ENCODE measurements at places on chromosomes 4 and X.

DNA sequence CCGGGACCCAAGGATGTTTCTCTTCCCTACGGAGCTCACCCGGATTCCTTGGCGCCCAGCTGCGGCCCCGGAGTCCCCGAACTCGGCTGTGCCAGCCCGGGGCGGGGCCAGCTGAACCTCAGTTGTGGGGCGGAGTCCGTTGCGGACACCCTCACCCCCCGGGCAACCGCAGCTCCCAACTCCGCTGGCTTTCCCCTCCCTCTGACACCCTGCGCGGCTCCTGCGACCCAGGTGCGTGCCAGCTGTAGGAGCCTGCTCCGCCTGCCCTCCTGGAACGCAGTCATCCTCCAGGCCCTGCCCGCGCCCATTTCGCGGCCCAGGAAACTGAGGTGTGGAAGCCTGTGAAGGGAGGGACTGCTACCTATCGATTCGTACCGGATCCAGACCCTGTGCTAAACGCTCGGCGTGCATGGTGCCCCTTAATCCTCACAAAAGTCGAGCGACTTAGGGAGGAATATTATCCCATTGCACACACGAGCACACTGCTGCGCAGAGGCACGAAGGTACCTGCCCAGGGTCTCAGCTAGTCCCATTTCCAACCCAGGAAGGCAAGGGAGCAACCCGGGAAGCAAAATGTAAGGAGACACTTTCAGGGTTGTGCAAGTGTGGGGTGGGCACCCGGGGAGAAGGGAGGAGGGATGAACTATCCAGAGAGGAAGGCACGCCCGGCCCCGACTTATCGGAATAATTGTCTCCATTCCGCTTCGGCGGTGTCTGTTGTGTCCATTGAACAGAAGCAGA lies 12.3 kb downstream of the MSX1 start:
- DNase-seq = no peak

- DNase-seq = no peak
Observed at GRCh38 chr4:143771269-143771668, 70.8 kb upstream of the FREM3 start.

DNA sequence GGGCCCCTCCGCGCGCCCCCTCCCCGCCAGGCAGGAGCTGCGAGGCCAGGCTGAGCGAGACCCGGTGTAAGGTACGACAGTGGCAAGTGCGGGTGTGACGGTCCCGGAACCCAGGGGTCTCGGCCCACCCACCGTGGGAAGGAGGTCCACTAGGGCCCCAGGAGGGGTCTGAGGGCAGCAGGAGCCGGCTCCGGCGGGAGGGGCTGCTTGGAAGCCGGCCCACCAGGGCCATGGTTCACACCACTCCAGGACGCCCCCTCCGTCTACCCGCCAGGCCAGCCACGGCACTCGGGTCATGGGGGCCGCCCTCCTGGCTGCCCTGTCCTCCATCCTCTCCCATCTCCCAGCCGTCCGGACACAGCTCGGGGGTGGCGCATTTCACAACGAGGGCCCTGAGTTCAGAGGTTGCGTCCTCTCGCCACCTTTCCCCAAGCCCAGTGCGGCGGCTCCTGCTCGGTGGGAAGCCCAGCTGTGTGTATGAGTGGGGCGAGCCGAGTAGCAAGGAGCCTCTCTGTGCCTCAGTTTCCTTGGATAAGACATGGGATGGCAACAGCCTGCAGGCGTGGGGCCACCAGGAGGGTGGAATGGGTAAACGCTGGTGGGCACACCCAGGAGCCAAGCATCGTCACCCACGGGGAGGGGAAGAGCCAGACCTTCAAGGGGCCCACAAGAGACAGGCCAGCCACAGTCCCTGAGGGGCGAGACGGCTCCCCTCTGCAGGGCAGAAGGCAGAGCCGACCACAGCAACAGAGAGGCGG lies 81.3 kb downstream of the FAM53A start:
- no peak for DNase-seq

DNA sequence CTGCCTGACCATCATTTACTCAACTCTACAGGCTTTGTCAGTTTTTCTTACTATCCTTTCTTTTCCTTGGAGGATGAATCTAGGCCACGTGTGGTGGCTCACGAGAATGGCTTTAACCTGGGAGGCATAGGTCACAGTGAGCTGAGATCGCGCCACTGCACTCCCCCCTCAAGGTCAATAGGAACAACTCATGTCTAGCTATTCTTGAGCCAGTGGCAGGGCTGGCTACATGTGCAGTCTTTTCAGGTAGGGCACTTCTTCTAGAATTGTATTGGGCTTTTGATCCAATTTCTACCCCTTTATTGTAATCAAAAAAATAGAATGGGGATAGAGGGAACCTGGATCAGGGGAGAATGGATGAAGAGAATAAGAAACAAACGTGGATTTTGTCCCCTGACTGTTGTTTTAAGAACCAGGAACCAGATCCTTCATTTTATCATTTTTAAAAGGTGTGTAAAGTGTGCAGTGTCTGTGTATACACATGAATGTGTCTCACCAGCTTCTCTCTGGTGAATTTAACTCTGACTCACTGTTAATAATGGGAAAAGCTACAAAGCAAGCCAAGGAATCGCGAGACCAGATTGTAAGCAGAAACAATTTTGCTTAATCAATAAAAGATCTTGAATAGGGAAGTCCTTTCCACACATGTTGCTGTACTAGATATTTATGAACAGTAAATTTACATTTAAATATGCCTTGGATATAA lies 283.9 kb upstream of the GPC4 start:
- DNase-seq = no peak

DNA sequence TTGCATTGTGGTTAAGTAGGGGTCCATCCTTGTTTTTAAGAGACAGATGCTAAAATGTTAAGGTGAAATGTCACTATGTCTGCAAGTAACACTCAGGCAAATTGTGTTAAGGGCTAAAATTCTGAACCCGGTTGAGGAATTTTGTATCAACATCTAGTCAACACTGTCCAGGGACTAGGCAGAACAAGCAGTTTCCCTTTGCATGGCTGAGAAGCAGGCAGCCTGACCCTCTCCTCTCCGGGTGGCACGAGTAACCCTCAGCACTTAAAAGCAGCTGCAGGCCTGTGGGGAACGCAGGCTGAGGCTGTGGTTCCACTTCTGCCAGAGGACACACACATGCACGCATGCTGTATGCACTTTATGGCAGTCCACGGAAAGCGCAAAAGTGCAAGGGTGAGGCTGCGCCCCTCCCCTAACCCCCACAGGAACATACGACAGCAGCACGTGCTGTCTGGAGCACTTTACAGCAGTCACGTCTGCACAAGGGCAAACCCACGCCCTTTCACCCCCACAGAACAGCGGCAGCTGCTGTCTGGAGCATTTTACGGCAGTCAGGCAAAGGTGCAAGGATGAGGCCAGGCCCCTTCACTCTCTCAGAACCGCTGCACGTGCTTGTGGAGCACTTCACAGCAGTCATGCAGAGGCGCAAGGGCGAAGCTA lies 619 bp upstream of the MPC1L start:
- no peak for DNase-seq

- DNase-seq = no peak
Observed at GRCh38 chr4:154714339-154715040, 29.3 kb upstream of the LRAT start.

DNA sequence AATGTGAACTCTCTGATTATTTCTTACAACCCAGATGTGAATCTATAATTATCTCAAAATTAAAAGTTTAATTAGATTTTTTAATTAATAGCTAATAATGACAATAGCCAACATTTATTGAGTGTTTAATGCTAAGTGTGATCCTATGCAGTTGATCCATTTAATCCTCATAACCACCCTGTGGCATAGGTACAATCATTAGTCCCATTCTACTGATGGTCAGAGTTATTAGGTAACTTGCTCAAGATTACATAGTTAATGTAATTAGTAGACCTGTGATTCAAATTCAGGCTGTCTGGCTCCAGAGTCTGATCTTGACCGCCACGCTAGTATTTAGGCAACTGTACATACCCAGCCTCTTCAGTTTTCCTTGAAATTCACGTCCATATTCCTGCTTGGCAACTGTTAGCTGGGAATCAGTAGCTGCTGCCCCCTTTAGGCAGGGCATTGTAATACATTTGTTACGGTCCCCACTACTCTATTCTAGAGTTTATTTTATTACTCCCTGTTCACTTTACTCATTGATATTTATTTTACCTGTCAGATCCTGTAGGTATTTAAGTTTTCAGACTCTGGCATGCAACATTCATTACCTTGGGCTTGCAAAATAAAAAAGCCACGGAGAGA lies 20.6 kb upstream of the TEC start:
- DNase-seq = no peak

GRCh38 chr4:41405464-41406112 lies 132.4 kb upstream of the LIMCH1 start:
- DNase-seq = no peak

DNA sequence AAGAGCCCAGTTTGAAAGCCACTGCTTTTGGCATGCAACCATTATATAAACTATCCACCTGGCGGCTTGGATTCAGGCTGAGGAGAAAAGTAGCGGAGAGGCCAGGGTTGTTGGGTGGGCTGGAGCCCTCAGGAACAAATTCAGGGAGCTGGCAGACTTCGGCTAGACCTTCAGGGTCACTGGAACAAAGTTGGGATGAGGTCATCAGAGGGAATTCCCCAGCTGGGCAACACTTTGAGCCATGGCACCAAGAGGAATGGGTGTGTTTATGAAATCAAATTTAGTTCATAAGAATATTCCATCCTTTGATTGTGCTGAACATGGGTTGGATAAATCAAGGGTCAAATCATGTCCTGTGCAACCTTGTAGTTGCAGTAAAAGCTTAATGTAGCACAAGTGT lies 22.0 kb downstream of the MTMR1 start:
- DNase-seq = no peak

DNA sequence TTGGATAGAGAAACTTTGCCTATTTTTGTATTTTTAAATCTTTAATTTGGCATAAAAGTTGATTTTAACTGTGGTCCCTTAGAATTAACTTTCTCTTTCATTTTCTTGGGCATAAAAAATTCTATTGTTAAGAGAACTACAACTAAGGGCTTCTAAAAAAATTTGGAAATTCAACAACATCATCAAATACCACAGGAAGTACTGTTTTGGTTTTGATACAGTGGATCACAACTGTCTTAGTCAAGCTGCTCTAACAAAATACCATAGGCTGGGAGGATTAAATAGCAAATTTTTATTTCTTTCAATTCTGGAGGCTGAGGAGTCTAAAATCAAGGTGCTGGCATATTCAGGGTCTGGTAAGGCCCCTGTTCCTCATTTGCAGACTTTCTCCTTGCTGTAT lies 19.9 kb upstream of the NPFFR2 start:
- DNase-seq = no peak

DNA sequence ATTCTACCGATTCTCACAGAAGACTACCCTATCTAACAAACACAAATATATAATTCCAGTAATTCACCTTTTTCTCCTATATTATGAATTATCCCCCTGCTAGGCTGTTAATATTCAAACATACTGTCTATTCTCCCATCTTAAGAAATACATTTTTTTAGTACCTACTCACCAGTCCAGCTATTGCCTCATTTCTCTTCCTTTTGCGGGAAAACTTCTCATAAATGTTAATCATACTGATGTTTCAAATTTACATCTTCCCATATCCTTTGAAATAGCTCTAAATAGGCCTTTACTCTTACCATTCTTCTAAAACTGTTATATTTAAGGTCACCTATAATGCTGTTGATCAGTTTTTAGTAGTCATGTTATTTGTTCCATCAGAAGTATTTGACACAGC lies 759.1 kb upstream of the SLIT2 start:
- no peak for DNase-seq

- DNase-seq = no peak
Observed at GRCh38 chrX:13226214-13226613, 93.6 kb downstream of the ATXN3L start.

- DNase-seq = no peak
Observed at GRCh38 chr4:152039023-152039481, 278.2 kb upstream of the GATB start.

DNA sequence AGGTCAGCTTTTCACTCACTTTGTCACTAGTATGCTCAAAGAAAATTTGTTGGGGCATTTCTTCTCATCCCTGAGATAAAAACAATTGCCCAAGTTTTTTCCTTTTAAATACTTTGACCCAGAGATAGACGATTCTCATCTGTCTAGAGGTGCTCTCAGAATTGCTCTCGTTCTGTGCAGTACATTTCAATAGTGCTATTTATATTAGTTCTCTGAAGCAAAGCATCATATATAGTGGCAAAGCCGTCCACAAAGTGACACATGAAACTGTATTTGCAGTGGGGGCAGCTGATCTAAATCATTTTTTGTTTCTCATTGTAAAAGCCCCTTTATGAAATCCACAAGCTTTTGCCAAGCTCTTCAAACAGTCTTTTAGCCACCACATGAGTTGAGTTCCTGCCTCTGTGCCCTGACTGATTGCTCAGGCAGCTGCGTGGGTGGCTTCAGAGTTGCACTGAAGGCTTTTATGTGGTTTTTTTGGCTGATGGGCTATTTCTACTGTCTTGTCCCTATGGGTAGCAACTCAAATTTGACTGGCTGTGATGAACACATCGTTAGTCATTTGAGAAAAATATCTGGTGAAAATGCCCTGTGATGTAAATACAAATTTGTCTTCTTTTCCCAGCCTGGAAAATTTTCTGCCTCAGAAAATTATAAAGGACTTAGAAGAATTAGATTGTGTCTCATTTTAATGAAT lies 119.1 kb upstream of the OTUD4 start:
- no peak for DNase-seq

DNA sequence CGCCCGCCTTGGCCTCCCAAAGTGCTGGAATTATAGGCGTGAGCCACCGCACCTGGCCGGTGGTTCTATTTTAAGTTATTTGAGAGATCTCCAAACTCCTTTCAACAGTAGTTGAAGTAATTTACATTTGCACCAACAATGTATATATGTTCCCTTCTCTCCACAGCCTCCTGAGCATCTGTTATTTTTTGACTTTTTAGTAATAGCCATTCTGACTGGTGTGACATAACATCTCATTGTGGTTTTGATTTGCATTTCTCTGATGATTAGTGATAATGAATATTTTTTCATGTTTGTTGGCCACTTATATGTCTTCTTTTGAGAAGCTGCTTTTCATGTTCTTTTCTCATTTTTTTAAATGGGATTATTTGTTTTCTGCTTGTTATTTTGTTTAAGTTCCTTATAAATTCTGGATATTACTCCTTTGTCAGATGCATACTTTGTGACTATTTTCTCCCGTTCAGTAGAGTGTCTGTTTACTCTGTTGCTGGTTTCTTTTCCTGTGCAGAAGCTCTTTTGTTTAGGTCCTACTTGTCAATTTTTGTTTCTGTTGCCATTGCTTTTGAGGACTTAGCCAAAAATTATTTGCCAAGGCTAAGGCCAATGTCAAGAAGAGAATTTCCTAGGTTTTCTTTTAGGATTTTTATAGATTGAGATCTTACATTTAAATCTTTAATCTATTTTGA lies 213.2 kb downstream of the ARHGAP24 start:
- DNase-seq = no peak

GRCh38 chr4:147550626-147551246 lies 66.5 kb upstream of the TMEM184C start:
- DNase-seq = no peak

GRCh38 chr4:185738038-185738552 lies 73.9 kb downstream of the SORBS2 start:
- no peak for DNase-seq

GRCh38 chr4:6781561-6781960 lies 966 bp upstream of the KIAA0232 start:
- DNase-seq = no peak

- no peak for DNase-seq
Observed at GRCh38 chrX:642436-643240, 12.0 kb downstream of the SHOX start.

GRCh38 chr4:38925492-38926413 lies 58.1 kb downstream of the FAM114A1 start:
- no peak for DNase-seq

All from stimulated activated CD4-positive, alpha-beta T cell treated with anti-CD3 and anti-CD28 coated beads, Interleukin-15, amount 100 ng/mL, for 1 hour (primary cell).